Iris pigment epithelial cell (primary cell): ENCODE measurements at places on chromosomes 3 and 15.
A peak's percentile ranks its signal among the peaks of the same experiment; 100 is the strongest.

DNA sequence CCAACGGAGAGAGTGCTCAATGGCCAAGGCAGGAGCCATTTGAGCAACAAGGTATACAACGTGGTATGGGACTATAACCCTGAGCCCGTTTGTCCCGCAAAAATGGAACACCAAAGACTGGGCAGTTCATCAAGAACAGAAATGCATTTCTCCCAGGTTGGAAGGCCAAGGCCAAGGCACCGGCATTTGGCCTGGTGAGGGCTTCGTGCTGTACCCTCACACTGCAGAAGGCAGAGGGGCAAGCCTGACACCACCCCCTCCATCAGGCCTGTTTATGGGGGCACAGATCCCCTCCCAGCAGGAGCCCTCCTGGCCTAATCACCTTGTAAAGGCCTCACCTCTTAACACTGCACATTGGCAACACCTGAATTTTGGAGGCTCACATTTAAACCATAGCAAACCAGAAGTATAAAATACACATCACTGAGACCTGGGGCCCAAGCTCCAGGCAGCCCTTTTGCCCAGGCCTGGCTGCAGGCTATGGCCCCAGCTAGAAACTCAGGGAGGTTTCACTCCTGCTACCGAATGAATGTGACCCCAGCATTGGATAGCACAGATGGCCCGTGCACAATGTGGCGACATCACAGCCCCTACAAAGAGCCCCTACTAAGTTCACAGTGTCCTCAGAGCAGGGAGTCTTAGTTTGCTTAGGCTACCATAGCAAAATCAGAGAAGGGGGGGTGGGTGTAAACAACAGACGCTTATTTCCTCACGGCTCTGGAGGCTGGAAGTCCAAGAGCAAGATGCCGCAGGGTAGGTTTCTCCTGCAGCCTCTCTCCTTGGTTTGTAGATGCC, 47.1 kb downstream of the KLF15 start:
- no peak for DNase-seq

DNA sequence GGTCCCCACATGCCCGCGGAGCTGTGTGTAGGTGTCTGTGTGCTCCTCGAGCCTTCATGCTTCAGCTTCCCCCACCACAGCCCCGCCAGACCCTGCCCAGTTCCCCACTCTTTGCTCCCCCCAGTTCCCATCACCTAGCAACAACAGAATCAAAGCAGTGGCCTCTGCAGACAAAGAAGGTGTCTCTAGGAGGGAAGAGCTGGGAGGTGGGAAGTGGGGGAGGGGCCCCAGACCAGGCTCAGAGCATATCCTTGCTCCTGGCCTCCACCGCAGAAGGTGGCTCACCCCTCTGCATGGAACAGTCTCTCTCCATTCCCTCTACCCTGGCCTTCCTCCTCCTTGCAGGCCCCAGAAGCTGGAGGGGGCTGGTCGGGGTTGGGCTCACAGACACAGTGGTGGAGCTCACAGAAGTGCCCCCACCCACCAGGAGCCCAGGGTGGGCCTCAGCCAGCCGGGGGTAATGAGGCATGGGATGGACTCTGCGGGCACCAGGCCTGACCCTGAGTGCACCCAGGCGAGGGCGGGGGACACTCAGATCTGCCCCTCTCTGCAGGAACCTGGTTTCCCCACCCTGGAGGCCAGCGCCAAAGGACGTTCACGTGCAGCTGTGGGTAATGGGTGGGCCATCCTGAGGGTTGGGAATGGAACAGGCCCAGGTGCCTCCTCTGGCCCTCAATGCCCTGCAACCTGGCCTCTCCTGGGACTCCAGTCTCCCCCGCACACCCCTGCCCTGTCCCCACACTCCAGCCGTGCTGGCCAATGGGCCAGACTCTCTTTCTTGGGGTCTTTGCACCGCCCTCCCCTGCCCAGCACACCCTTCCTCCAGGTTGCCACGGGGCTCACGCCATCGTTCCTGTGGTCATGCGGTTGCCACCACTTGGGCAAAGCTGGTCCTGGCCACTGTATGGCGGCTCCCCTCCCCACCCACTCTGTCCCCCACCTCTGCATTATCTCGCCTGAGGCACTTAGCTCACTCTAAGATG, 53.4 kb downstream of the TPRA1 start:
- DNase-seq: no peak

DNA sequence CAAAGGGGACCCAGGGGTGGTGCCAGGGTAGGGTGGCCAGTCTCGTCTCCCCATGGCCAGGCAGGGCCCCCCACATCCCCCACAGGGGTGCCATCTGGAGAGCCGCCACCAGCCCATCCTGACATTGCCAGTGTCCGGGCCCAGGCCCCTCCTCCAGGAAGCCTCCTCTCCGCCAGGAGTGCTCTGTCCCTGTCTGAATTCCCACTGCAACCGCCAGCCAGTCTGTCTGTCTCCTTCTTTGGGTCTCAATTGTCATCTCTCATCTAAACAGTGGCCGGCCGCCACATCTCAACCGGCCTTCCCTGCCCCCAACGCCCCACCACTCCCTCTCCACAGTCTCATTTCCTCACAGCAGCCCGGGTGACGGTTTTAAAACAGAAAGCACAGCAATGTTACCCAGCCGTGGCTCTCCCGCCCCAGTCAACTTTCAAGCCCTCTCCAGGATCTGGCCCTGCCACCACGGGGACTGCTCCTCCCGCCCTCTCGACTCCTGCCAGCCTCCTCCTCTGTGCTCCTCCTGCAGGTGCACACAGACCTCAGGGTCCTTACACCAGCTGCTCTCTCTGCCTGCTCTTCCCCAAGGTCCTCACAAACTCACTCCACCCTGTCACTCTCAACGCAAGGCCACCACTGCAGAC, 57.0 kb downstream of the IQSEC1 start:
- no peak for DNase-seq

- no peak for DNase-seq
These were observed 17.5 kb downstream of the TGM5 start for GRCh38 chr15:43249236-43249635.

- no peak for DNase-seq
These were observed 241.9 kb downstream of the ALCAM start for GRCh38 chr3:105608623-105609022.

- DNase-seq: no peak
These were observed 595.1 kb downstream of the TUSC7 start for GRCh38 chr3:117304681-117305080.

DNA sequence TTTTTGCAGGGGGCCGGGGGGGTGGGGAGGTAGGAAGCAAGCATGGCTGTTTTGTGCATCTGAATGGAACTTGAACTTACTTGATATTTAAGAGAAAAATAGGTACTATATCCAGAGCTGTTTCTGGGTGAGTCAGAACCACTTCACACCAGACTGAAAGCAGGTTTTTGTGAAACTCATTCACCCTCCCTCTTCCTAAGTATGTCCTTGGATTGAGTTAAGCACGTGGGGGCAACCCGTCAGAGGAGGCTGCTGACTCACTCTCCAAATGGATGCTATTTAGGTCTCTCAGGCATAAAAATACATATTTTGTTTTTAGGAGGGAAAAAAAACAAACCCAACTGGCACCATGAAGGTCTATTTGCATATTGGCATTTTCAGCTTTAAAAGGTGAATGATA, 270.3 kb downstream of the RYR3 start:
- DNase-seq: peak; percentile 40

GRCh38 chr3:143120716-143121240, 1.2 kb downstream of the CHST2 start:
- peak; percentile 53 for DNase-seq

GRCh38 chr3:58189691-58190090, 21.1 kb downstream of the DNASE1L3 start:
- no peak for DNase-seq
